Kidney (tissue), 22 donors: ENCODE measurements at places on chromosomes 2 and 18. TPM values are rescaled to one million over a fixed set of nuclear protein-coding genes. Genes with fewer than 3 reads are reported as not detected.

Gene PDE1A
- polyA plus RNA-seq, result 40.4 TPM

- DNase-seq, result no peak
These were observed 475.0 kb downstream of the RNF144A start for GRCh38 chr2:7392076-7392787.

- no peak for DNase-seq
These were observed 114.1 kb downstream of the RIF1 start for GRCh38 chr2:151523850-151524249.

GRCh38 chr18:59388817-59389216 is 29.8 kb upstream of the LMAN1 start:
- DNase-seq, result no peak

DNA sequence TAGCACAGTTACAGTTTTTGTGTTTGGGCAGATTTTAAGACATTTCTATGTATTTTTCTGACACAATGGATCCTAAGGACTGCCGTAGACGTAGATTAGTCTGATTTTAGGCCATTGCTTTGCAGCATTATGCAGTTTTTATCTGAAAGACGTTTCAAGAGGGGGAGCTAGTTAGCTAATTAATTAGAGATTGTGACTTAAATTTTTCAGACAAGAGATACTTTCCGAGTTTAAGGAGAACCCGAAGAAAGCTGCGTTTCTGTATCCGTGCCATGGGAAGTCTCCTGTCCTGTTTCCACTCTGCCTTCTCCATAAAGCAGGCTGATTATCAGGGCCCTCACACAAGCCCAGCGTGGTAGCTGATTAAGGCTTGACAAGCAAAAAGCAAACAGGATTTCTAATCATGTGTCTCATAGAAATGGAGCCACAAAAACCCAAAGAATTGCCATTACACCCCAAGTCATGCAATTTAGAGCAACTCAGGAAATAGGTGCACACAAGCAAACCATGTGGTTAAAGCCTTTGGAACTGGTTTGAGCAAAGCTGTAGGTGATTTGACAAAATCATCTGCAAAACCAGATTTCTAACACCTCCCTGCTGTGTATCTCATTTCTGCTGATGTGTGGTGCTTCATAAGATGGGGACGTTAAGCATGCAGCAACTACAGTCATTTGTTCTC is 808.1 kb downstream of the RNF144A start:
- peak; percentile 74 for DNase-seq

GRCh38 chr18:7117390-7118355 is at the start of gene LAMA1:
Gene LAMA1, minus strand, starts transcription at chr18:7117797. Its CDS starts 77 bp downstream, at chr18:7117720.
- DNase-seq, result peak; percentile 85
